ENCODE measurements at places on chromosomes 11 and 22.

- DNase-seq, result no peak
These were observed 791 bp downstream of the GDPD4 start for GRCh38 chr11:77300695-77301094.

DNA sequence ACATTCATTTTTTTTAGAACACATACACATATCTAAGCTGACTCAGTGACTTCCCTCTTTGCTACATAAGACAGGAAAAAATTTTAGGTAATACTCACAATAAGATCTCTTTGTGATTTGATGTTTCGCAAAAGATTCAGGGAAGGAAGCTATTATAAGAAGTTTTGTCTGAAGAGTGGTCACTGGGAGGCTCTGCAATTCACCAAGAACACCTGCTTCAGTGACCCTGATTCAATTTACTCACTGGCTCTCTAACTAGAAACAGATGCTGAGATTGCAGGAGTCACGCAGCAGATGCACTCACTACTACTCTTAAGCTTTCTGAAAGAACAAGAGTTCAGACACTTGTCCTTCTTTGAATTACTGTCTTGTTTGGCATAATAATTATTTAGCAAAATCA, 193.6 kb upstream of the DDI1 start:
- DNase-seq, result no peak

DNA sequence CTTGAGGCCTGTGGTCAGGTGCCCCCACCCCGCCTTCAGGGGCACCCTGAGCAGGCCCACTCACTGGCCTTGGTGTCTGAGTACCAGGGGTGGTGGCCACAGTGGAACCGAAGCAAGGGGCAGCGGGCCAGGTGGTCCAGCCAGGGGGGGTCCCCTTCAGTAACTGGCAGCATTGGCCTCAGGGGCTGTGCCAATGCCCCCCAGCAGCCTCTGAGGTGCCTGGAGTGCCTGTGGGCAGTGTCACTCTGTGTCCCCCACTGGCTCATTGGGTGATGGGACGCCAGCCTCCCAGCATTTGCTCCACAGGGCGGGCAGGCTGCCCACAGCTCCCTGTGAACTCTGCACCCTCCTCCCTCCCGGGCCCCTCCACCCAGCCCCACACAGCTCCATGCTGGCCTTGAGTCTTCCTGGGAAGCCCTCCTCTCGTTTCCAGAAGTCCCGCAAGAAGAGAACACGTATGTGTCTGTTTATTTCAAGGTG, 29.5 kb upstream of the CARS1 start:
- no peak for DNase-seq

- DNase-seq, result peak; percentile 77
These were observed 8.7 kb downstream of the DRAP1 start for GRCh38 chr11:65927904-65928397.

GRCh38 chr11:110069158-110069737, 23.9 kb upstream of the ZC3H12C start:
- no peak for DNase-seq

DNA sequence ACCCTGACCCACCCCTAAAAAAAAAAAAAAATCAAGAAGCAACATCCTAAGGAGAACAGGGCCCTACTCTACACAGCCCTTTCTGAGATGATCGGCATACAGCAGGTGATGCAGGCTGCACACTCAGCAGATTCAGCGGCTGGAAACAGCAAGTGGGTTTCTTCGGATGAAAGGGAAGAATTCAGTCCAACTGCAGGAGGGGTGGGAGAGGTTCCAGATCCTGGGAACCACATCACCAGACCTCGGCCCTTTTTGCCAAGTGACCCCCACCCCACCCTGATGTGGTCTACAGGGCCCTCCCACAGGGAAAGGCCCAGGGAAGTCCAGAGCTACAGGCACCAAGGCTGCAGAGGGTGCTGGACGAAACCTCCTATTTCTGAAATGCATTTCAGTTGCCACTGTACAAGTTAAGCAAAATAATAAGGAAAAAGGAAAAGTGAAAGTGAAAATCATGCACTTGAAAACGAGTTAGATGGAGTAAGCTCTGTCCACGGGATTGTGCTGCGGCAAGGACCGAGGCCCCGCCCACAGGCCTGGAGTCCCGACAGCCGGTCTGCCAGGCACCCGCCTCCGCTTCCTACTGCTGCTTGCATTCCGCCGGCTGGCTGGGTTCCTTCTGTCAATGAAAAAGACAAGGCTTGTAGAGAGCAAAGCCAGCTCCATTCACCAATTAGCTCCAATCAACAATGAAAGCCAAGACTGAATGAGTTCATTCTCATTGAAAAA, 16.0 kb upstream of the PHLDA2 start:
- peak; percentile 46 for DNase-seq

Measured in activated naive CD4-positive, alpha-beta T cell treated with Interleukin-2 at 50 U/mL for 16 hours (primary cell).